ENCODE measurements at places on chromosomes 1 and 21. TPM values are rescaled to one million over a fixed set of nuclear protein-coding genes. Genes with fewer than 3 reads are reported as not detected.

DNA sequence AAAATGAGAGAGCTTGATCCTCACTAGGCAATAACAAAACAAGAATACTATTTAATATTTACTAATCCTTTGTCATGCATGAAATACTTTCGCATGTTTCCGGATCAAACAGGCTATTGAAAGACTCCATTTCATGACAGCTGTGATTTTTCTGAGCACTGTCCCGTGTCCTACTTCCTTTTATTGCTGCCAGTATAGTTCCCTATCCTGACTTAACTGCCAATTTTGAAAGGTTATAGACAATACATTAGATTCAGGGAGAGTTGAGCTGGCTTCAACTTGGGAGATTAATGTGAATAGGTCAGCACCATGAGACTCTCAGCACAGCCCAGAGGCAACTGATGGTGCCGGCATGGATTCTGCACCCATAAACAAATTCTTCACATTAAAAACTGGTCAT is 225.8 kb downstream of the VAV3 start:
- no peak for DNase-seq

DNA sequence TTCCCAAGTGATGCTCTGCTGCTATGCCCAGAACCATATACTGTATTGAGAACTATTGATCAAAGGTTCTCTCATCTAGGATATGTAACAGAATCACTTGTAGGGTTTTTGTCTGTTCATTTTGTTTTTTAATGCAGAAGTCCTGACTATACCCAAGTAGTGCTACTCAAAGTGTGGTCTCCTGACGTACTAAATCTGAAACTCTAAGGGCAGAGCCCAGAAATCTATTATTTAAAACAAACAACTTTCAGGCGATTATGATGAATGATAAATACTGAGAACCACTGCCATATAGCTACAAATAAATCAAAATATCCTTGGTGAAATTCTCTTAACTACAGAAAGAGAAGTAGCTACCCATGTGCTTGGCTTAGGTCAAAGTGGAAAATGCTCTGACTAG is 10.1 kb downstream of the ZZZ3 start:
- no peak for DNase-seq

DNA sequence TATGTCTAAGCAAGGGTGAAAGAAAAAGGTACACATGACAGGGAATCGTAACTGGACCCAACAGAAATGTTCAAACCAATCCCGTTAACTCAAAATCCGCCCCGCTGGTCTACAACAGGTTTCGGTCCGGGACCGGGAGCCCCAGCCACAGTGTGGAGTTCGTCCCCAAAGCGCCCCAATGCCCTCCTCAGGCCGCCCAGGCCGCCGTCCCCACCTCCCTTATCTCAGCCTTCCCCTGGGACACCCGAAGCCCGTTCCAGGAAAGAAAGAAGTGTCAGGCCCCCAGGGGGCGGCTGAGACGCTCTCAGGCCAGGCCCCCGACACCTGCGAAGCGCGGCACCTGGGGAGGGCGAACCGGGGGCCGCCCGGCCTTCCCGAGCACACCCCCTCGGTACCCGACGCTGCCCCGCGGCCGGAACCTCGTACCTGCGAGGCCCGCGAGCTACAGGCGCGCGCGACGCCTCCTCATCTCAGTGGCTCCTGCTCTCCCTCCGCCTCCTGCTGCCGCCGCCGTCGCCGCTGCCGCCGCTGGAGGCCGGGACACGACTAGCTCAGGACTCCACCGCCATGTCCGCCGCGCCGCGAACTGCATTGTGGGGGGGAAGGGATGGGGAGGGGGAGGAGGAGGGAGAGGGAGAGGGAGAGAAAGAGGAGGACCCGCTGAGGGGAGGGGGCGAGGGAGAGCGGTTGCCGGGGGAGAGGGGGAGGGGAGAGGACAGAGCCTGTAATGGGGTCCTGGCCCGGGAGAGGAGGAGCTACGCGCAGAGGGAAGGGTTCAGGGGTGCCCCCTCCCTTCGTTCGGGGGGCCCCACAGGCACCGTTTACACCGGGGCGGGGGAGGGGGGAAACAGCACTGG is at the start of gene TUT4:
TSS of gene TUT4 (minus strand) at position 588 of the 857 bp plus-strand sequence. CDS start 26,812 bp downstream, outside the sequence.
- peak; percentile 66 for DNase-seq

DNA sequence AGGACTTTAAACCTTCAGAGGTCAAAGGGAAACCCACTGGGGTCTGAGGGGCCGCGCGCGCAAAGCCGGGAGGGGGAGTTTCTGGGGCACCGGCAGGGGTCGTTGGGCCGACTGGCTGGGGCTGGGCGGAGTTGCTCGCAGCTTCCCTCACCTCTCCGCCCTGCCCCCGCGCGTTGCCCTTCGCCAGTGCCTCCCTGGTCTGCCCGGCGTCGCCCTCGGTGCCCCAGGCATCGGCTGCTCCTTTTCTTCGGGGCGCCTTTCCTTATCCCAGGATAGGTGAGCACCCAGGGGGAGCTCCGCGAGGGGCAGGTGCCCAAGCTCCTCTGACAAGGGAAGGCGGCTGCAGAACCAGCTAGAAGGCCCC is 390 bp upstream of the NGF start:
- no peak for DNase-seq

DNA sequence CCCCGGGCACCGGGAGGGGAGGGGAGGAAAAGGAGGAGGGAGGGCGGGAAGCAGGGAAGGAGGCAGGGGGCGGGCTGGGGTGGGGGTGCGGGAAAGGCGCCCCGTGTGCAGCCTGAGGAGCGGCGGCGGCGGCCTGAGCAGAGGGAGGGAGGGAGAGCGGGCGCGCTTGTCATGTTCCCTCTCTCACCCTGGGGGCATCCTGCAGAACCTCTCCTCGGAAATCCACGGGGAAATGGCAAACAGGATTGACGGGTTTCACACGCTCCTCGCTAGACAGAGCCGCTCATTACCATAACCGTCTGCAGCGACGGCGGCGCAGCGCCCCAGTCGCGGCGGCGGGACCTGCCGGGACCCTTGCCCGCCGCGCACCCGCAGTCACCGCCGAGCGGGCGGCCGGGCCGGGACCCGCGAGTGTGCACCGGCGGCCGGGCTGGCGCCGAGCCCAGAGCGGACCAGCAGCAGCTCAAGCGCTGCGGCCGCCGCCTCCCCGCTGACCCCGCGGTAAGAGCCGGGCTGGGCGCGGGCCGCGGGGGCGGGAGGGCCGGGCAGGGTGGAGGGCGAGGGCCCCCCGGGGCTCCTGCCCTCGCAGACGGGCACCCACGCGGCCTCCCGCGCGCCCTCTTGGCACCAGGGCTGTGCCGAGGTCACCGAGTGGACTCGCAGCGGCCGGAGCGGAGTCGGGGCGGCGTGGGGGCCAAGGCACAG is at the start of gene SERTAD4:
TSS of gene SERTAD4 (plus strand) at position 286 of the 705 bp plus-strand sequence. CDS start 5,165 bp downstream, outside the sequence.
- no peak for DNase-seq

DNA sequence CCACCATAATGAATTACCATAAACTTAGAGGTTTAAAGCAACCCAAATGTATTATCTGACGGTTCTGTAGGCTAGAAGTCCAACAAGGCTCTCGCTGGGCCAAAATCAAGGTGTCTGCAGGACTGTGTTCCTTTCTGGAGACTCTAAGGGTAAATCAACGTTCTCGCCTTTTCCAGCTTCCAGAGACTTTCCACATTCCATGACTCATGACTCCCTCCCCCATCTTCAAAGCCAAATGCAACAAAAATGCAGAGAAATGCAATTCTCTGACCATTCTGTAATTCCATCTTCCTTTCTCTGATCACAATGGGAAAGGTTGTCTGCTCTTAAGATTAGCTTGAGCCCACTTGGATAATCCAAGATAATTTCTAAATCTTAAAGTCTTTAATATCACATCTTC is 287.1 kb downstream of the LTN1 start:
- no peak for DNase-seq

GRCh38 chr21:38806153-38806941 is 618 bp downstream of the ETS2 start:
- peak; percentile 17 for DNase-seq

DNA sequence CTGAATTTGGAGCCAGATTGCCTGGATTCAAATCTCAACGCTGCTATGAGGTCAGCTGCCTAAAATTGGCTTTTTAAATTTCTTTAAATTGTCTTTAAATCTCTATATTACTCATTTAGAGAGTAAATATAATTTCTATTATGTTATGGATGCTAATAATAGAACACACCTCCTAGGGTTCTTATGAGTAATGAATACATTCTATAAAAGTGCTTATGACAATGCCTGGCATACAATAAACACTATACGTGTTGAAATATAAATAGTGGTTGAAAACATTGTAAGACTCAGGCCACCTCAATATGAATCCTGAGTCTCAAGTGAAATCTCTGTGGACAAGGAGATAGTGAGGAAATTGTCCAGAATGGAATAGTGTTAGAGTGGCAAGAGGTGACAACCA is 31.0 kb upstream of the PHGDH start:
- no peak for DNase-seq

GRCh38 chr1:222711319-222712252 is 705 bp downstream of the AIDA start:
- peak; percentile 50 for DNase-seq

IVL gene
- polyA plus RNA-seq, result not detected

KRTAP19-3 gene
- not detected for polyA plus RNA-seq

H3-3A gene
- 803 TPM for polyA plus RNA-seq

ITLN2 gene
- polyA plus RNA-seq, result not detected

SYPL2 gene
- 0.07 TPM for polyA plus RNA-seq

Measured in CD8-positive, alpha-beta memory T cell (primary cell).